ENCODE measurements at places on chromosomes 5 and 9. TPM values are rescaled to one million over a fixed set of nuclear protein-coding genes. Genes with fewer than 3 reads are reported as not detected.

FGD3 gene
- 102 TPM for total RNA-seq

SLC36A2 gene
- total RNA-seq, result not detected

PGM5 gene
- not detected for total RNA-seq

ABO gene
- 0.20 TPM for total RNA-seq

- no peak overlapping the region for H3K27ac ChIP-seq
- no peak overlapping the region for H3K4me3 ChIP-seq
- no peaks in the 10 kb centered on the region for H3K36me3 ChIP-seq
- H3K4me1 ChIP-seq, result peaks cover 3% of the 10 kb centered on the region
- peaks cover 2% of the 10 kb centered on the region for H3K27me3 ChIP-seq
These were observed 36.1 kb downstream of the EXOC3 start for GRCh38 chr5:478982-479535.

DNA sequence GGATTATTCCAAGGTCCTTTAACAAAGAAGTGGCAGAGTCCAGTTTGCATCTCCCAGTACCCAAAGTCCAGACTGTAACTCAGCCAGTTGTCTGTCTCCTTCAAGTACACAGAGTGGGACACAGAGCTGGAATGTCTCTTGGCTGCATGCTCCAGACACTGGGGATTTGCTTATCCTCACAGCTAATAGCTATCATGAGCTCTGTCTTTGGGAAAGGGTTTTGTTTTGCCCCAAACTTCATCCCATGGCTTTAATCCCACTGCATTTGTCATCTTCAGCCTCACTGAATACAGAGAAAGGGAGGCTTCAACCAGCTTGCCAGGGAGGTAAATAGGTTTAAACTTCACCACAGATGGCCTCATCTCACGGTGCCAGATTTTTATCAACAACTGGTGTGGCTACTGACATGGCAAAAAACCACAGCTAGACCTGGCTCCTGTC, 412.2 kb upstream of the SLC24A2 start:
- no peak for DNase-seq
- no peak overlapping the region for H3K4me3 ChIP-seq
- no peak overlapping the region for H3K27ac ChIP-seq
- peaks cover 3% of the 10 kb centered on the region for H3K27me3 ChIP-seq
- H3K4me1 ChIP-seq, result peaks cover 14% of the 10 kb centered on the region

DNA sequence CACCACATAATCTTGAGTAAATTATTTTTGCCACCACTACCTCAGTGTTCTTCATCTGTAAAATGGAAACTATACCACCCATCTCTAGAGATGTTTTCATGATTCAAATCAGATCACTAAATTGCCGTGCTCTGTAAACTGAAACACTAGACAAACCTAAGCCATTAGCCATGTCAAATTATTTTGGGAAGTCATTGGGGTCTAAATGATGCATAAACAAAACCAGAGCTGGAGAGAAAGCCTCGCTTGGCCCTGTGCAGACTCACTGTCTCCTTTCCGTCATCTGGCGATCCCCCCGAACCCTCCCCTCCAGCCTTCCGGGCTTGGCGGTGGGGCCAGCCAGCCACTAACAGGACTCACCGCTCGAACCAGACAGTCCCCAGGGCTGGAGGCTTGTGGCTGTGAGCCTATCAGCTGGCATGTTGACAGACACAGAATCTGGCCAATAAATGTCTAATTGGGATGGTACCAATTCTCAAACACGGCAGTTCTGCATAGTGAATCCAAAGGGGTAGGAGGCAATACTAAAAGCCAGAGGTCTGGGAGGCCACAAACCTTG, 256.5 kb downstream of the SEC61B start:
- DNase-seq, result no peak
- no peaks in the 10 kb centered on the region for H3K4me1 ChIP-seq
- H3K4me3 ChIP-seq, result no peak overlapping the region
- H3K36me3 ChIP-seq, result no peaks in the 10 kb centered on the region

GRCh38 chr5:179292681-179293635, 52.3 kb downstream of the ADAMTS2 start:
- no peak overlapping the region for H3K4me3 ChIP-seq
- H3K27me3 ChIP-seq, result no peaks in the 10 kb centered on the region
- no peak for DNase-seq
- no peak overlapping the region for H3K27ac ChIP-seq

- no peak for DNase-seq
- H3K4me1 ChIP-seq, result no peaks in the 10 kb centered on the region
- no peaks in the 10 kb centered on the region for H3K36me3 ChIP-seq
- no peak overlapping the region for H3K27ac ChIP-seq
These were observed 1181.0 kb upstream of the DMAC1 start for GRCh38 chr9:8980496-8981013.

ELL2 gene
- total RNA-seq, result 59.0 TPM

HSPA9 gene
- total RNA-seq, result 217 TPM

DNA sequence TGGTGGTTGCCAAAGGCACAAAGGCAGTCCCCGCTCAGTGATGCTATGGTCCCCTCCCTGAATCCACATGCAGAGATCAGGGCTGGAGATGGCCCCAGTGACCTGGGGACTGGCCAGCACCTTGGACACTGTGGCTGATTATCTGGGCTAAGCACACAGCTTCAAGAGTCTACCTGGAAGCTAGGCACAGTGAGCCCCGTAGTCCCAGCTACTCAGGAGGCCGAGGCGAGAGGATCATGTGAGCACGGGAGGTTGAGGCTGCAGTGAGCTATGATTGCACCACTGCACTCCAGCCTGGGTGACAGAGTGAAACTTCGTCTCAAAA, 8.3 kb upstream of the SCGB3A1 start:
- no peaks in the 10 kb centered on the region for H3K36me3 ChIP-seq
- no peaks in the 10 kb centered on the region for H3K4me1 ChIP-seq
- no peak for DNase-seq
- no peaks in the 10 kb centered on the region for H3K27me3 ChIP-seq
- no peak overlapping the region for H3K4me3 ChIP-seq

All from activated CD4-positive, alpha-beta memory T cell treated with anti-CD3 and anti-CD28 coated beads, Interleukin-2, amount 10 ng/mL, durations not matched to agents 7 days and 5 days (primary cell).